ENCODE measurements at places on chromosomes 5 and 9. TPM values are rescaled to one million over a fixed set of nuclear protein-coding genes. Genes with fewer than 3 reads are reported as not detected.

The EIF4E1B gene
- not detected for total RNA-seq

The IL4 gene
- not detected for total RNA-seq

The ACTL7A gene
- total RNA-seq, result not detected

The PPP2R2B gene
- not detected for total RNA-seq

The MLANA gene
- total RNA-seq, result not detected

The IL7R gene
- total RNA-seq, result 3.2 TPM

The GLRA1 gene
- not detected for total RNA-seq

The BTNL3 gene
- not detected for total RNA-seq

The PKD2L2 gene
- total RNA-seq, result not detected

The ENTREP1 gene
- 1.3 TPM for total RNA-seq

The TGFBI gene
- 96.9 TPM for total RNA-seq

The PCDHB5 gene
- 0.56 TPM for total RNA-seq

The GABRA6 gene
- not detected for total RNA-seq

The RC3H2 gene
- 44.9 TPM for total RNA-seq

The CNTLN gene
- total RNA-seq, result 7.9 TPM

The SPARC gene
- 628 TPM for total RNA-seq

The TAF11L10 gene
- not detected for total RNA-seq

The ALAD gene
- total RNA-seq, result 21.0 TPM

The PPP3R2 gene
- total RNA-seq, result not detected

The TCOF1 gene
- total RNA-seq, result 18.5 TPM

The DPYSL3 gene
- 90.6 TPM for total RNA-seq

The IL9 gene
- not detected for total RNA-seq

The FLT4 gene
- 10.6 TPM for total RNA-seq

The CXCL14 gene
- total RNA-seq, result not detected

The C9orf153 gene
- 0.09 TPM for total RNA-seq

The PCDHB8 gene
- total RNA-seq, result 0.18 TPM

The C1QTNF3 gene
- 0.28 TPM for total RNA-seq

The MRRF gene
- 34.9 TPM for total RNA-seq

The WDR38 gene
- total RNA-seq, result not detected

Data from endothelial cell of coronary artery (primary cell).